ENCODE measurements at places on chromosomes 5 and 9.
A peak's percentile ranks its signal among the peaks of the same experiment; 100 is the strongest.

GRCh38 chr5:19531374-19531952, 456.5 kb downstream of the CDH18 start:
- DNase-seq = no peak

DNA sequence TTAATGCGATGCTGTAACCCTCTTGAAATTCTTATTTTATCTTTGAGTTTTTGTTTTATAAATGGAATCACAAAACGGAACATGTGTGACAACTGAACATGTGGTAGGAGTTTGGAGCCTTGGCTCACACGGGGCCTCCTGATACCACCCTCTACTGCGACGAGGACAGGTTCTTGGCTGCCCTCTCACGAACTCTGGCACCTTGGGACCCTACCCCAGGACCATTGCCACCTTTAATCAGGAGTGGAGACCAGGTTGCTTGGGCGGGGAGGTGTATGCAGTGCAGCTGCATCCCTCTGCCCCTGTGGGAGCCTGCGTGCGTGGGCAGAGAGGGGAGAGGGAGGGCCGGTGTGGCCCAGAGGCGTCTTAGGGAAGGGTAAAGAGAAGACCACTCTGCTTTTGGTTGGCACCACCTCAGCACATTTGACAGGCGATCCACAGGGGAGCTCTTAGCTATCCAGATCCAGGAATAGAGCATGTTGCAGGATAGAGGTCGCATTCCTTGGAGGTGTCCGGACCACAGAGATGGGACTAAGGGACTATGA, 753.9 kb upstream of the PTPRD start:
- DNase-seq = no peak

- DNase-seq = no peak
Measured at GRCh38 chr5:174490728-174491127, 233.7 kb upstream of the MSX2 start.

DNA sequence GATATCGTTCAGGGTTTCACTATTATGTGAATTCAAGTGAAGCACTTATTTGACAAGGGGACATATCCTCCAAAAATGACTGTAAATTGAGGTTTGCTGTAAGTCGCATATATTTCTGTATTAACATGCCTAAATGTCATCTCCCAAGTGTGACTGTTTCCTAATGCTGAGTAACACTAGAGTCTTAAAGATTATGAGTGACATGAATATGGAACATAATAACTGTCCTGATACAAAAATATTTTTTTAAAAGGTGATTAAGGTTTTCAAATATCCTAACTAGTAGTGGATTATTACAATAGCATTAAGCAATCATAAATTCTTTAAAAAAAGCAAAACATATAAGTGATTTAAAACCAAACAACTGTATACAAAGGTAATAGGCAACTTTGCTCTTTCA, 3.6 kb downstream of the NFIB start:
- no peak for DNase-seq

DNA sequence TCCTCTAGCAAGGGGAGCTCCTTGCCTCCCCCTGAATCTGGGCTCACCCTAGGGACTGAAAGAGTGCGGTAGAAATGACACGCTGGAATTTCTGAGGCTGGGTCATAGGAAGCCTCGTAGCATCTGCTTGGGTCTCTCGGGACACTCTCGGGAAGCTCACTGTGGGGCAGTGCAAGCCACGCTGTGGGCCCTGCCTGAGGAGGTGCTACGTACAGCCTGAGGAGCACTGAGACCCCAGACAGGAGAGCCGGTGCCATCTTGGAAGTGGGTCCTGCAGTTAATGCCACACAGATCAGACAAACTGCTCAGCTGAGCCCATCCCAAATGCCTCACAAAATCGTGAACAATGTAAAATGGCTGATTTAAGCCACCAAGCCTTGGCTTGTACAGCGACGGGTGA, 1.8 kb downstream of the MRPL36 start:
- no peak for DNase-seq

DNA sequence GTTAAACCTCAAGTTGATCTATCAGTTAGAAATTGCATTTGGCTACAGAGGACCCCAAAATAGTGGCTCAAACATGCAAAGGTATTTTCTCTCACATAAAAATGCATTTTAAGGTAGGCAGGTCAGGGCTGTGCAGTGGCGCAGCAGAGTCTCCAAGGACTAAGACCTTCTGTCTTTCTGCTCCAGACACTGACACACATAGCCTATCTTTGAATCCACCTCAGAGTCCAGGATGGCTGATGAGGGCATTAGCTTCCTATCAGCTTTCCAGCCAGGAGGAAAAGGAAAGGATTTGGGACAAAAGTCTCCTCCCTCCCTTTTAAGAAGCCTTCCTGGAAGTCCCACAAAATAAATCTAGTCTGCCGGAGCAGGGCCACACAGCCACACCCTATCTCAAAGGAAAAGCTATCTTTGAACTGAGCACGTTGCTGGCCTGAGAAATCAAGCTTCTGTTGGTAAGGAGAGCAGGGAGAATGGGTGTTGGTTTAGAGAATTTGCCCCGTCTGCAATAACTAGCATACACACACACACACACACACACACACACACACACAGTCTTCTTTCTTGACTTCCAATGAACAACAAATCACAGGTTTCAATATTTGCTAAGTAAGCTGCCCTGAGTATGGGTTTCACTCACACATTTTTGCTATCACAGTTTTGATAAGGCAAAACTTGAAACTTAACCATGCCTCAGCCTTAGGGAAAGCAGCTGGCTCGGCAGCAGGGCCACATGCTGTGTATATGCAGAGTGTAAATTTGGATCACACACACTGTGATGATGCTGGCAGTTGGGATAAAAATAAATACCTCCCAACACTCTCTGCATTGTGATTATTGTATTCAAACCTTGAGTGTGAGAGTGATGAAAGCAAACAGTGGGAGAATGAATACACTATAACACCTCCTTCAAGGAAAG, 116.6 kb upstream of the MAP3K1 start:
- DNase-seq = no peak

DNA sequence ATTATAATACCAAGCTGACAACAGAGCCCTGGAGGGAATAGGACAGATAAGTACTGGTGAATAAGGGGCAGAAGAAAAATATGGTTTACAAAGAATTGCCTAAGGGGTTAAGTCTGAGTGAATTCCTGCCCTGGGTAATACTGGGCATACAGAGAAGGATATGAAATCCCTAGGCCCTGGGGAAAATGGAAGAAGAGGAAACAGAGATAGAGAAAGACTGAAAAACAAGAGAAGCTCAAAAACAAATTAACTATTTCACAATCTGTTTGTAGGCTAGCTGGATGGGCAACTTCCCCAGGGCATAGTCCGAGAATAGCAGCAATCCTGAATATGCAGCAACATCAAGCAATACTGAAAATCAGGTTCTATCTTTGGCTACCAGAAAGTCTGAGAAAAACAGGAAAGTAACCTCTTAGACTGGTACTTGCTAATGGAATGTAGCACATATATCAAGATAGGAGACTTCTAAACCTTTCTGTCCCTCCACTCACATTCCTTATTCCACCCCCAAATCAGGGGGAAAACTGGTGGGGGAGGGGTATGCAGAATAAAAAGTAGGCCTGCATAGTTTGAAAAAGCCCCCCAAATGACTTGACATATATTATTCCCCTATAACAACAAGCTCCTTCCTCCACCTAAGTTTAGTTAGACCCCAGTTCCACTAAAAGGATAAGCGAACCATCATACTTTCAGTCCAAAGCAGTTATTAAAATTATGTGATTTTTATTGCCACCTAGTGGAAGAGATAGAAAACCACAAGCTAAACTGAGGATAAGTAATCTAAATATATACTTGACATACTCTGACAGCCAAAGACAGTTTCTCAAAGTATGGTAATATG, 20.6 kb downstream of the SLC38A9 start:
- DNase-seq = peak; percentile 81

- DNase-seq = peak; percentile 75
Measured at GRCh38 chr5:176543428-176544182, 5.5 kb upstream of the CDHR2 start.

DNA sequence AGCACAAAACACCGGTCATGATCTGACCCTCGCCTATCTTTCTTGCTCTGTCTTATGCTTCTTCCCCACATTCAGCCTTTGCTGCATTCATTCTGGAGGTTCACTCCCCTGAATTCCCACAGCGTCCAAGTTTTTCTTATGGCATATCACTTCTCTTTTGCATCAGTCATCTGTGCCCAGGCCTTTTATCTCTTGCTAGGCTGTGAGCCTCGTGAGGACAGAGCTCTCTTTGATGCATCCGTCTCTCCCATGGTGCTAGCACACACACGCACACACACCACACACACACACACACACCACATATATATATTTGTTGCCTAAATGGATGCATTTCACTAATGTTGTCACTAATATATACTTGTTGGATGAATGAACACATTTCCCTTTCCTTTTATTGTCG, 45.8 kb upstream of the ATG10 start:
- DNase-seq = no peak

DNA sequence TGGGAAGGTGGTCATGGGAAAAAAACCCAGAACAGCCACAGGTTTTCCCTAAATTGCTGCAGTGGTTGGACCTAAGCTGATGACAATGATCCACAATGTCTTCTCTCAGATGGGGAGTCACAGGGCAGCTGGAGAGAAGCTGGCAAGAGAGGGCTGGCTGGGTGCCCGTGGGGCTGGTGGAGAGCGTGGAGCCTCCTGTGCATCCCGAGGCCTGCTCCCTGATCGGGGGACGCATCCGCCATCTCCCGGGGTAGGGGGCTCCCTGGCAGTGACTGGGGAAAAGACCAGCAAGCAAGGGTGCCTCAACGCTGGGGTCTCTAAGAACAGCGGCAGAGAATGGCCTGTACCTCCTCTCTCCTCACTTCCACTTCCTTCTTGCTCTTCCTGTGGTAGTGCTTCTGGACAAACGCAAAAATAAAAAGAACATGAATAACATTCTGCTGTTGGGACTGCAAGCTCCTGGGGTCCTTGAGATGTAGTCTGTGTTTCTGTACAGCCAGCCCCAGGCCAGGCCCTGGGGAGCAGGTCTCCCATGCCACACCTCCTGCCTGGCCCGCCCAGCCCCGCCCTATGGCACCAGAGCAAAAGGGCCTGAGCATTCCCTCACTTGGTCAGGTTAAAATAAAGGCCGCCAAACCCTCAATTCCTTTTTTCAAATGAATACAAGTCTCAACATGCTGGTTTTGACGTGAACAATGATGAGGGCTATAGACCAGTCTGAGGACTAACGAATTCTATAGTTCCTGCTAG, 7.0 kb upstream of the MRNIP start:
- no peak for DNase-seq

DNA sequence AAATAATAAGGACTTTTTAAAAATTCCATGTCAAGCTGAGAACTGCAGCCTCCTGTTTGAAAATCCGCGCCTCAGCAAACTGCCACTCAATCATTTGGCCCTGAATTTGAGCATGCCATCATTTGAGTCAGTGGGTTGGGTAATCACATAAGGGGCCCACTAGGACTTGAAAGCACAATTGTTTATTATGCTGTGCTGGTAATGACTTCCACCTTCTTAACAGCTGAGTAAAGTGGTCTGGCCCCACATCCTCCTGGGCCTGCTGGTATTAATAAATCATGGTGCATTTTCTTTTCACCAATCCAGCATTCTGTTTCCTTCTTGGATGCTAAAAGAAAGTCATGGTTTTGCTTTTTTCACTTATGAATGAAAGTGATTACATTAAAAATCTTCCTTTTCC, 103.0 kb upstream of the CTSL start:
- DNase-seq = no peak

DNA sequence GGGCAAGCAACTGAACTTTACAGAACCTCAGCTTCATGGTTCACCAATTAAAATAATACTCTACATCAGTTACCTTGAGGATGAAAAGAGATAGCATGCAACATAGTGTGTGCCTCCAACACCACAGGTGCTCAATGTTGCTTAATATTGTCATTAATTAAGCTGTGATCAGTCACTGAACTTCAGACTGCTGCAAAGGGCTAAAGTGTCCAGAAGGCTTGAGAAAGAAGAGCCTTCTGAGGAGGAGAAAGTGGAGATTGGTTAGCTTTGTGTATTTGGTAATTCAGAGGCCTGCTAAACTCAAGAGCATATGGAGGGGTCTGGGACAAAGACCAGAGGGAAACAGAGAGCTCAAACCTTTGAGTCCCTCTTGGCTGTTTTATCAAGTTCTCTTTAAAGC, 66.3 kb upstream of the SELENOP start:
- no peak for DNase-seq

DNA sequence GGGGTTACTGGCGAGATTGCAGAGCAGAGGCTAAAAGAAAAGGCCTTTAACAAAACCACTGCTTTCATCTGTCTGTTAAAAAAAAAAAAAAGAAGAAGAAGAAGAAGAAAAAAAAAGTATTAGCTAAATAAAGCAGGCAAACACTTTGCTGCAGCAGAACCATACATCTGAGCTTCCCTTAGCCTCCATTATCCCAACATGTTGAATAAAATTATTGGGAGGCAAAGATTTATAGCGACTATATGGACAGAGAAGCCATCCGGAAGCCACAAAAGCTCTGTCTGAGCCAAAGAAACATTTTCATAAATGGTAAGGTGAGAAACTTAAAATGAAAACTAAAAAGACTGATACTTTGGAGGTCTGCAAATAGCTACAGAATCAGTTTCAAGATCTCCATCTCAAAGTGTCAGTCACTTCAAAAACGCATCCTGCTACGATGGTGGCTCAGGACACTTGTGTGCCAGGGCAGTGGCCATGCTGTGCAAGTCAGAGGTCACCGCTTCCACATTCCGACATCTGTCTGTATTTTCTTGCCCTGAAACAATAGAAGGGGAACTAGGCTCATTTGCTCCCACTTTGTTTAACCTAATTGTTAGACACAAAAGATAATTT, 9.6 kb downstream of the EFNA5 start:
- DNase-seq = no peak

- no peak for DNase-seq
Measured at GRCh38 chr9:10127867-10128266, 484.9 kb downstream of the PTPRD start.

GRCh38 chr9:111712369-111712768, 51.0 kb downstream of the GNG10 start:
- no peak for DNase-seq

GRCh38 chr5:110195288-110195687, 505.6 kb downstream of the MAN2A1 start:
- DNase-seq = no peak

- DNase-seq = peak; percentile 97
Measured at GRCh38 chr9:93098236-93098946, 2.4 kb downstream of the CARD19 start.

DNA sequence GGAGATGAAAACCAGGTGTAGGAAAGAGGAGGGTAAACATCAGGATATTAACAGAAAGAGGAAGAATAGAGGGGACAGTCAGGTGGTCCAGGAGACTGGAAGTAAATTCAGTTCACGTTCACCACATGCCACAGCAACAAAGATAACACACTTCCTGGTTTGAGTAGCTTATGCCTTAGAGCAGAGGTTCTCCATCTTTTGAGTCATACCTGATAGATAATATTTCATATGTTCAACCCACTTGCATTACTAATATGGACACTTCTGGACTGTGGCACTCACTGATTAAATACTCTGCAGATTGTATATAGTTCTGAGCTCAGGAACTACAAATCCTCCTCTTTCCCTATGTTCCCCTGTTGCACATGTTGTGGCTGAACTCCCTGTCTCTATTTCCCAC, 179.9 kb upstream of the NR3C1 start:
- no peak for DNase-seq

GRCh38 chr9:10052181-10052580, 560.6 kb downstream of the PTPRD start:
- no peak for DNase-seq

- DNase-seq = no peak
Measured at GRCh38 chr9:132346177-132346576, 8.6 kb downstream of the SETX start.

- DNase-seq = peak; percentile 82
Measured at GRCh38 chr5:16791036-16791705, 144.9 kb downstream of the MYO10 start.

All from adipocyte (in vitro differentiated cells).